ENCODE measurements at places on chromosomes 12 and 14.

- DNase-seq, result no peak
Measured at GRCh38 chr12:54700849-54701248, 52.7 kb upstream of the DCD start.

- DNase-seq, result no peak
Measured at GRCh38 chr12:79559591-79559990, 131.2 kb downstream of the PAWR start.

DNA sequence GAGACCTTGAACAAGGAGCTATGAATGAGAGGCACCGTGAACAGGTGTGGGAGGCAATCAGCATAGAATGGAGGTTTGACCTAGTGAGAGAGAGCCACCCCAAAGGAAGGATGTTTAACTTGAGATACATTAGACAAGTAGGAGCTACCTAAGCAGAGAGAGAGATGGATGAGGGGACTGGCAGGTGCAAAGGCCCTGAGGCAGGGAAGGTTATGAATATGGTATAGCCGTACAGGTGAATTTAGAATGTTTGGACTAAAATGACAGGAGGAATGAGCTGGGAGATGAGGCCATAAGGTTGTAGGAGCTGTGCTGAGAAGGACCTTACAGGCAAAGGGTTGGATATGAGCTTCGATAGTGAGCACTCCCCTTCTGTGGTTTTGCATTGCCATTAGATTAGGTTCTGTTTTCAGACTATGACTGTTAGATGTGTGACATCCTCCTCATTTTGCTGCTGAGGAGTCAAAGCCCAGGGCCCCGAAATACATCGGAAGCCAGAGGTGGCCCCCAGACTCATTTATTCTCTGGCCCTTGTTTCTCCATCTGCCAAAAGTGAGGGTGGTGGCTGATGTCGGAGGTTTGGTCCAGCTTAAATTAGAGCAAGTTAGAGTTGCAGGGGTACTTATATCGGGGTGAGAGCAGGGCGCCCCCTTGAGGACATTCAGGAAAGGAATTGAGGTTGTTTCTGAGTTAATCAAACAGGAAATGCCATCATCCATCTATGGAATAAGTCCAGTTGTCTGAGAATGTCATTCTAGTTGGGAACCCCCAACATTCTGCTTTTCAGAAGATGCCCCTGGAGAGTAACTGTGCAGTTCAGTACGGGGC is 29.4 kb downstream of the SLC24A4 start:
- DNase-seq, result no peak

DNA sequence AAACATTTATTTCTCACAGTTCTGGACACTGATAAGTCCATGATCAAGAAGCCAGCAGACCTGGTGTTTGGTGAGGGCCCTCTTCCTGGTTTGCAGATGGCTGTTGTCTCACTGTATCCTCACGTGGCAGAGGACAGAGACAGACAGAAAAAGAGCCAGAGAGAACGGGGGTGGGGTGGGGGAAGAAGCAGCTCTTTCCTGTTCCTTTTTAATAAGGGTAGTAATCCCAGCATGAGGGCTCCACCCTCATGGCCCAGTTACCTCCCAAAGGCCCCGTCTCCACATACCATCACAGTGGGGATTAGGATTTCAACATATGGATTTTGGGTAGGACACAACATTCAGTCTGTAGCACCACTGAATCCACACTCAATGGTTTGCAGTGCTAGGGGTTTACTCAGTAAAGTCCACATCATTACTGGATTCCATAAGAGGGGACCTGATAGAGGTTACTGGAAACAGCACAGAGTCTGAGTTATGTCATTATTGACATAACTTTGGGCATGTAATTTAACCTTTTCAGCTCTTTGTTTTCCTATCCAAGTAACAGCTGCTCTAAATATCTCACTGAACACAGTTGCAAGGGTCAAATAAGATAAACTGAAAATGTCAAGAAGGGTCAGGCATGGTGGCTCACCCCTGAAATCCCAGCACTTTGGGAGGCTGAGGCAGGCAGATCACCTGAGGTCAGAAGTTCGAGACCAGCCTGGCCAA is 53.2 kb downstream of the RPAP3 start:
- DNase-seq, result no peak

DNA sequence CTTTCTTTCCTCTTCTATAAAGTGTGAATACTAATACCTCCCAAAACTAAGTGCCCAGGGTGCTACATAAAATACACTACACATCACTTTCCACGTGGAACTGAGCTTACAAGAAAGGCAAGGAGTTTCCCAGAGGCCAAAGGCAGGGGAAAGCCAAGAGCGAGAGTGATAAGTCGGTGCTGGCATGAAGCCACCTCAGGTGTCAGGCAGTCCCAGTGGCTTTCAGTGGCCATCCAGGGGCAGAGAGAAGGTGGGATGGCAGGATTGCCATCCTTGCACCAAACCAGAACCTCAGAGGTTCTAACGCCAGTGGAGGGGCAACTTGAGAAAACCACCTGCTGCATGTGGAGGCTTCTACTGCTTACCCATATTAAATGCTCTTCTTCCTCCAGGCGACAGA is 79.7 kb upstream of the DIO3 start:
- no peak for DNase-seq

DNA sequence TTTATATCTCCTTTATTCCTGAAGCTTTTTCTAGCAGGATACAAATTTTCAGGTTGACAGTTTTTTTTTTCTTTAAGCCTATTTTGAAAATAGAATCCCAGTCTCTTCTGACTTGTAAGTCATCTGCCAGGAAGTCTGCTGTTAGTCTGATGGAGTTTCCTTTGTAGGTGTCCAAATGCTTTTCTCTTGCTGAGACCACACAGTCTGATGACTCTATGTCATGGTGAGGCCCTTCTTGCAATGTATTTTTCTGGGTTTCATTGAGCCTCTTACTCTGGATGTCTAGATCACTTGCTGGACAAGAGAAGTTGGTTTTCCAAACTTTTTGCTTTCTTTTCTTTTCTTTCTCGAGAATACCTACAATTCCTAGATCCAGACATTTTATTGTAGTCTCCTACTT is 30.6 kb downstream of the USP15 start:
- no peak for DNase-seq

GRCh38 chr14:80787876-80788275 is 153.7 kb downstream of the CEP128 start:
- no peak for DNase-seq

- DNase-seq, result no peak
Measured at GRCh38 chr12:78695749-78696148, 168.8 kb upstream of the SYT1 start.

DNA sequence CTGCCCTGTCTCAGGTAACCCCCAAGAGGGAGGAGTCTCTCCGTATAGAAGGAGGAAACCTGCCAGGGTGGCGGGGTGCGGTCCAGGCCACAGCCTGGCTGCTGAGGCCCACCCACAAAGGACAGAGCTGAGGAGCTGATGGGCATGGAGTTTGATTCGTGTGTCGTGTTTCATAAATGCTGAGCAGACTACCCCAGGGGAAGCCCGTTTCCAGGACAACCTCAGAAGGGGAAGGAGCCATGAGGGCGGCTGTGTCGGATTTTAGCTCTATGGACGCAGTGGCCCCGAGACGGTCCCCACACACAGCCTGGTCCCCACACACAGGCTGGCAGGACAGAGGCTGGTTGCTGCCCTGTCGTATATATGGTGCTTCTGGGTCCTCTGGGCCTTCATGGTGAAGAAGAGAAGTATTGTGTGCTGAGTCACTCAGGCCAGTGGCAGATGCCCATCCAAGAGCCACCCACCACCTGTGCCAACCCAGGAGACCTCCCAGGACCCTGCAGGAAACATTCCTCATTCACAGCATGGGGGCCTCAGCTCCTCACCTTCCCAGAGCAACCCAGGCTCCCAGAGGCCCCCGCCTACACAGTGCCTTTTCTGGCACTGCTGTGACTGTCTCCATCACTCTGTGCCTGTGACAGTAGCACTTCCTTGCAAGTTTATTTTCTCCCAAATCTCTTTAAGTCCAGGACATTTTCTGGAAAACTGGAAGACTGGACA is 63.1 kb upstream of the RIN3 start:
- no peak for DNase-seq

- DNase-seq, result no peak
Measured at GRCh38 chr12:88258396-88258795, 116.3 kb downstream of the TMTC3 start.

DNA sequence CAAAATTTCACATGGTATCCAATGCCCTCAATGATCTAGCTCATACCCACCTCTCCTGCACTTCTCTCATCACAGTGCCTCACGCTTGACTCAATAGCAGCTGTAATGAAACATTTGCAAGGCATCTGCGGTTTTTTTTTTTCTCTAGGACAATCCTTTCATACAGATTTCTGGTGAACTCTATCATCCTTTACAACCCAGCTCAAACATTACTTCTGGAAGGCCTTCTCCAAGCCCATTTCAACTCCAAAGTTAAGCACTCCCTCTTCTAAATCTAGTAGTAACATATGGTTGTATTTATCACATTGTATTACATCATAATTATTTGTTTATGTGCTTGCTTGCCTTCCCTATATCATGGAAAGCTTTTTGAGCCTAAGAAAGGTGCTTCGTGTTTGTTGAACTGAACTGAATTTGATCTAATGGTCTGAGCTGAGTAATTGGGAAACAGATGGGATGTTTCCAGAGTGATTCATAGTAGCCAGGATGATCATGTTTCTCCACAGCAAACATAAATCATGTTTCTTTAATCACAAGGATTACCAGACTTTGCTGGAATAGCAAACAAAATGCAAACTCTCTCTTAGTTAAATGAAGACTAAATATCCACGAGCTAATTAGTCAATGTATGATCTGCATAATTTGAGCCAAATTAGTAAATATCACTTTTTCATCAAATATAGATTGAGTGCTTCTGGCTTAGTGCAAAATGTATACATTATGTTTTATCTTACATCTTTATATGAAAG is 14.3 kb downstream of the CFL2 start:
- peak; percentile 61 for DNase-seq

DNA sequence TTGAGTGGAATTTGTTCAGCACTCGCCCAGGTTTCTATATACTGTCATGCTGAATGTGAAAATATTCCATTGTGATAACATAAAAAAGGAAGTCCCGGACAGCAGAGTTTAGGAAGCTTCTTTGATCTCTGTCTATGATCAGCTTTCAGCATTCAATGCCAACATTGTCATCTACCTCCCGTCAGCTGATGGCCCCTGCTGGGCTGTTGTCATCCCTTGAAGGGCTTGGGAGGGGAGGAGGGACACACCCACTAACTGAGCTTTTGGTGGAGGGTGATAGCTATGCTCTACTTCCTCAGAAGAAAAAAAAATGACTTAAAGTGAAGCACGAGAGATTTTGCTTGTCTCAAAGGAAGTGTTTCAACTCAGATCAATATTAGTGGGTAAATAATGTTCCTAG is 4.7 kb upstream of the KRT77 start:
- no peak for DNase-seq

- DNase-seq, result no peak
Measured at GRCh38 chr12:108789546-108789945, 58.2 kb upstream of the CORO1C start.

DNA sequence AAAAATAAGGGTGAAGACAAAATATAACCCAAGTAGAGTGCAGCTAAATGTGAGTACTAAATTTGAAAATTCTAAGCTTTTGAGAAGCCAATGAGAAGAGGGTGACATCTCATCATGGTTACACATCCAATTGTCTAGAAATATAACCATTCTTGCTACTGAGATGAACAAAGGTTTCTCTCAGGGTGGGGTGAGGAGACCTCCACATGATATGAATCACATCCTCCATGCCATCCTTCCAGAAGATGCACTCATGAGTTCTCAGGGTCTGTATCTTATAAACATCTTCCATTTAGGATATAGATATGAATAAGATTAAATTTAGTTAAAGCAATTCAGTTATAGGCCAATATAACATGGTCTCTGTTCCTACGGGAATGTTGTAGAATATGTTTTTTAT is 38.9 kb upstream of the E2F7 start:
- no peak for DNase-seq

DNA sequence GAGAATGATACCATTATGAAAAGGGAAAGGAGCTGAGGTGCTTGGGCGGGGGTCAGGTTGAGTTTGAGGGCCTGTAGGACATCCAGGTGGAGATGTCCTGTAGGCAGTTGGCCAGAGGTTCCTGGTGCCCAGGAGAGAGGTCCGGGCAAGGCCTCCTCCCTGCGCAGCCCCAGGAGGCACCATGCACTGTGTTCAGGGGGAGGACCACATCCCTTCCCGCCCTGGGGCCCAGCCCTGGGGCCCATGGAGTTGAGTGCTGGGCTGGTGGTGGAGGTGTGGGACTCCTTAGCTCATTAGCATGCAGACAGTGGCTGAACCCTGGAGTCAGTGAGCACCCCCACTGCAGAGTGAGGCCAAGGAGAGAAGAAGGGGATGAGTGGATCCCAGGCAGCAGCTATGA is 5.7 kb upstream of the FAIM2 start:
- no peak for DNase-seq

- DNase-seq, result no peak
Measured at GRCh38 chr14:88834883-88835431, 10.5 kb downstream of the TTC8 start.

DNA sequence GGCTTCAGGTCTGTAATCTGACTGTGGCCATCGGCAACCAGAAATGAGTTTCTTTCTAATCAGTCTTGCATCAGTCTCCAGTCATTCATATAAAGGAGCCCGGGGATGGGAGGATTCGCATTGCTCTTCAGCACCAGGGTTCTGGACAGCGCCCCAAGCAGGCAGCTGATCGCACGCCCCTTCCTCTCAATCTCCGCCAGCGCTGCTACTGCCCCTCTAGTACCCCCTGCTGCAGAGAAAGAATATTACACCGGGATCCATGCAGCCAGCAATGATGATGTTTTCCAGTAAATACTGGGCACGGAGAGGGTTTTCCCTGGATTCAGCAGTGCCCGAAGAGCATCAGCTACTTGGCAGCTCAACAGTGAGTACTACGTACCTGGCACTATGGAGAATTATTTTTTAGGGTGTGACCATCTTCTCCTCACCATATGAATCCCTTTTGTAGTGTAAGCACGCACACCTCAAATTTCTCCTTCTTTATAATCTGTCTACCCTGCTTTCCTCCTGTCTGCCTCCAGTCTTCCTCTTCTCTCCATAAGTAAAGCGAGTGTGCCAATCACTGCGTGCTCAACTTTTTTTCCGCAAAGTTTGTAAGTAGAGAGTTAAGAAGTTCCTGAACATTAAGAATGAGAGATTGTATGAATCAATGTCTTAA is at the start of gene TPH2:
Gene TPH2, plus strand, starts transcription at position 118 of the 658 bp plus-strand sequence. Its CDS starts 142 bp downstream, at position 260.
- peak; percentile 29 for DNase-seq

Measured in glomerular endothelial cell (primary cell).